Osteoblast (primary cell): ENCODE measurements at places on chromosomes 1 and 21. TPM values are rescaled to one million over a fixed set of nuclear protein-coding genes. Genes with fewer than 3 reads are reported as not detected.

GRCh38 chr1:33893147-33893830 is 29.4 kb downstream of the HMGB4 start:
- no peak overlapping the region for H3K4me3 ChIP-seq
- H3K36me3 ChIP-seq = no peaks in the 10 kb centered on the region
- H3K4me1 ChIP-seq = no peaks in the 10 kb centered on the region
- H3K27ac ChIP-seq = no peak overlapping the region
- no peak for DNase-seq

DNA sequence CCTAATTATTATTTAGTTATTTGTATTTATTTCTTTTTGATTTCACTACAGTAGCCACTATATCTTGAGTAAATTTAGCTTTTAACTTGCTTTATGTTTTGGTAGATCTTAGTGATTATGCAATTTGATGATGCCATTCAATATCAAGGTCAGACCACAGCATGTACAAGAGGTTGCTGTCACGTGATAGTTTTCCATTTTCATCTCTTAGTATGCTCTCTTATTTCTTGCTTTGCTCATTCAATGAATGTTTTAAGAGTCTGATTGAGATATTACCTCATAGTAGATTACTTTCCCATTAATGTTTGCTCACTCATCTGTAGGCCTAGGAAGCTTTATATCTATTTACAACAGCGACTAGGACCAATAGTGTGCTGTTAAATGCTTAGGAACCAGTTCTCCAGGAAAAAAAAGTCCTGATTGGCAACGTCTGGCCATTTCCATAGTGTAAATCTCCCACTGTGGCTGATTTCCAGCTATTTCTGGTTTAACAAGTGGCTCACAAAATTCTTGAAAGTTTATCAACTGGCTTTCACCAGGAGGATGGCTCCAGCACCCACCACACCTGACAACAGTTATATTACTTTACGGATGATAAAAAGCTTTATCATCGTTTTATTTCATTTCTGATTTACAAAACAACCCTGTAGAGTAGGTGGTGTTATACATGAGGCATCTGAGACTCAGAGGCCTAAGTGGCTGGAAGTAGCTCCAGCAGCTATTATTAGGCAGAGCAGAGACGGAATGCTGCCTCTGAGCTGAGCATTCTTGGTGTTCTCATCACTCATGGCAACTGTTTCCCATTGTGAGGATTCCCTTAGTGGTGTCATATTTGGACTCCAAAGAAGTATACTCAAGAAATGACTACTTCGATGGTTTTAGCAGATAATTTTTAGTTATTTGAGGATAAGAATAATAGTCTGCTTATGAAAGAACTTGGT is 235.2 kb downstream of the DISC1 start:
- no peaks in the 10 kb centered on the region for H3K36me3 ChIP-seq
- peak overlapping the region; percentile 63 for H3K27ac ChIP-seq

The OR10Z1 gene
- total RNA-seq = not detected in 2 replicates

DNA sequence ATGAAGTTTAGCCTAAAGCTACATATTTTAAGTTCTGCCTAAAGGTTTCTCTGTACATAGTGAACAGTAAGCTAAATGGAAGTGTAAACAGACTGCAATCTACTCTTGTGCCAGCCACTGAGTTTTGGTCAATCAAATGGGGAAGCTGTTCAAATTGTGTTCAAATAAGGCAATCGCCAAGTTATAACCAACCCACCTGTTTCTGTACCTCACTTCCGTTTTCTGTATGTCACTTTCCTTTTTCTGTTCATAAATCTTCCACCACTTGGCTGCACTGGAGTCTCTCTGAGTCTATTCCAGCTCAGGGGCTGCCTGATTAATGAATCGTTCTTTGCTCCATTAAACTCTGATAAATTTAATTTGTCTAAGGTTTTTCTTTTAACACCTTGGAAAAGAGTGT is 10.8 kb upstream of the THEM4 start:
- H3K27ac ChIP-seq = no peak overlapping the region
- no peaks in the 10 kb centered on the region for H3K36me3 ChIP-seq
- H3K4me3 ChIP-seq = no peak overlapping the region
- no peak for DNase-seq
- peaks cover 4% of the 10 kb centered on the region for H3K4me1 ChIP-seq

The SGIP1 gene
- total RNA-seq = 17.4 and 31.5 TPM in 2 replicates

DNA sequence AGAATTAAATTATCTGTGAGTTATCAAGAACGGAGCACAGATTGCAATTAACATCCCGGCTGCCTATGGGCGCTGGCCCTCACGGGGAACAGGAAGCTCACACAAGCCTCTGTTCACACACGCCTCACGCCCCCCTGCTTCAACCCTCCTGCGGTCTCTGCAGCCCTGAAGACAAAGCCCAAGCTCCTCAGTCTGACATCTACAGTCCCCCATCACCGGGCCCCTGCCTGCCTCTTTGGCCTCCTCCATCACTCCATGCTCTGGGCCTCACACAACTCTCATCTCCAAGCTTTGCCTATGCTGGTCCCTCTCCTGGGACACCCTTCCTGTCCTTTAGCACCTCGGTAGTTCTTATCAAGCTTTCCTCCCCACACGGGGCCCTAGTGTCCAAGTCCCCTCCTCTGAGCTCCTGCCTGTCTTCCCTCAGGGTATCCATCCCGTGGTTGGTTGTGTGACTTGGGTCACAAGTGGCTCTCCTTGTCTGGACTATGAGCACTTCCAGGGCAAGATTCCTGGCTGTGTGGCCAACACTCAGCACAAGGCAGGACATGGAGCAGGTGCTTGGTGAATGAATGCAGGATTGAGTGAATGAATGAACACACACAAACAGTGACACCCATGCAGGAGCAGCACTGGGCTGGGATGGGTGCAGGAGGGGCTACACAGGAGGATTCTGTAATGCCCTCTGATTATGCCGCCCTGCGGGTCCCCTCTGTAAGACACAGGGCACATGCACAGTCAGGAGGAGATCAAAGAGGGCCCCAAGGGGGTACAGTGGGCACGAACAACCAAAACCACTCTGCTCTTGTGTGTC is 116.1 kb downstream of the DMRTB1 start:
- no peaks in the 10 kb centered on the region for H3K27me3 ChIP-seq
- H3K4me3 ChIP-seq = no peak overlapping the region
- DNase-seq = peak; percentile 57
- H3K4me1 ChIP-seq = no peaks in the 10 kb centered on the region
- no peaks in the 10 kb centered on the region for H3K36me3 ChIP-seq

DNA sequence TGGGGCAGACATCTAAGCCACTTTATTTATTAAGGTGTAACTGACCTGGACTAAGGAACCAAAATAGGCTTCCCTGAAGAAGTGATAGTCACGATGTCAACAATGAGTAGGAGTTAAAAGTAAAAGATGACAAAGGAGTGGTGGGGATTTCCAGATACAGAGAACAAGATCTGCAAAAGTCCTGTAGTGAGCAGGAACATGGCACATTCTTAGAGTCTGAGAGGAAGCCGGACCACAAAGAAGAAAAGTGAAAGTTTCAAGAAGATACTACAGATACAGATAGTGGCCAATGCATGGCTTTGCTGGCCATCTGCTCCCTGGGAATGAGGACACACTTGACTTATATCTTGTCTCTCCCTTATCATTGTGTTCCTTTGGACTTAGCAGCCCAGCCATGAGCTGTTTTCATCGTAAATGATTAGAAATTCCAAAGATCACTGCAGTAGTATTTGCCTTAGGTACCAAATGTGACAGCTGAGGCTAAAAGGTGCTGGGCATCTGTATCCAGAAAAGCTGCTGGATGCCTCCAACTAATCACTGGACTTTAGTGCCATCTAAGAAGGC is 302.4 kb upstream of the NR5A2 start:
- no peak overlapping the region for H3K4me3 ChIP-seq
- DNase-seq = no peak
- H3K27ac ChIP-seq = no peak overlapping the region
- H3K4me1 ChIP-seq = no peaks in the 10 kb centered on the region
- no peaks in the 10 kb centered on the region for H3K27me3 ChIP-seq

The FCRL5 gene
- total RNA-seq = under 0.01 TPM in 1 of 2 replicates, not detected in the other

DNA sequence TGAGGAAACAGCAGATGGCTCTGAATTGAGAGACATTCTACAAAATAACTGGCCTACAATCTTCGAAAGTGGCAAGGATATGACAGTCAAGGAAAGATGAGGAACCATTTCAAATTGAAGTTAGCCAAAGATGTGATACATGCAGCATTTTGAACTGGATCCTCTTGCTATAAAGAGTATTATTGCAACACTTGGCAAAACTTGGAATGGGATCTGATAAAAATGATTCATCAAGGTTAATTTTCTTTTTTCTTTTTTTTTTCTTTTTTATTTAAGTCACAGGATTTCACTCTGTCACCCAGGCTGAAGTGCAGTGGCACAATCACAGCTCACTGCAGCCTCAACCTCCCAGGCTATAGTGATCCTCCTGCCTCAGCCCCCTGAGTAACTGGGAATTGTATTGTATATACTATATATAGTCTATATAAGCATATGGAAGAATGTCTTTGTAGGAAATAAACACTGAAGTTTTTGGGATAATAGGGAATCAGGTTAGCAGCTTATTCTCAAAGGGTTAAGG is 49.8 kb upstream of the GJA8 start:
- H3K36me3 ChIP-seq = no peaks in the 10 kb centered on the region
- no peaks in the 10 kb centered on the region for H3K4me1 ChIP-seq
- no peak for DNase-seq

- H3K27me3 ChIP-seq = peaks cover 12% of the 10 kb centered on the region
- H3K4me1 ChIP-seq = no peaks in the 10 kb centered on the region
- DNase-seq = no peak
- no peak overlapping the region for H3K27ac ChIP-seq
- H3K36me3 ChIP-seq = no peaks in the 10 kb centered on the region
These were observed 40.8 kb downstream of the KRTAP10-1 start for GRCh38 chr21:44499211-44499560.

The ODR4 gene
- 13.8 and 24.2 TPM in 2 replicates for total RNA-seq

DNA sequence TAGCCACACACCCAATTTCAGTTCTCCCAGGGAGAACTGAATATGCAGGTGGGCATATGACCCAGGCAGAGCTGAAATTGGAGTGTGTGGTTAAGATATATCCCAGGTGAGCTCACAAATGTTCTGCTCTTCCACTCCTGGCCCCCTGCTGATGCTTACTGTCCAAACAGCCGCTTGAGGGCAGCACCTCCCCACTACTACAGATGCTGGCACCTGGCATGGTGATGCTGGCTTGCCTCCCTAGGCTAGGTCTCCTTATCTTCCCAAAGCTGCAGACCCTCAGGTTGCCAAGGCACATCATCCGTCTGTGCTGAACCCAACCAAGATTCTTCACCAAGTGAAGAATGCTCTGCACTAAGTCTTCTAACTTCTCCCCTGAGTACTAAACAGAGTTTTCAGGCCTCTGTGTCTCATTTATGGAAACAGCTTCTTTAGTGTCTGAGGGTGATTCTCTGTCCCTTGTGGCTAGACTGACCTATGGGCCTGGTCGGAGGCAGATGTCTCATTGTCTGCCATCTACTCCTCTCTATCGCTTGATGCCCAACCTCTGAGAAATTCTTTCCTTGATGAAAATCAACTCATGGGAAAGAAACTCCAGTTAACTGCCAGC is 27.2 kb downstream of the XCL1 start:
- H3K4me1 ChIP-seq = no peaks in the 10 kb centered on the region
- H3K36me3 ChIP-seq = no peaks in the 10 kb centered on the region
- no peak overlapping the region for H3K27ac ChIP-seq
- H3K27me3 ChIP-seq = no peaks in the 10 kb centered on the region

DNA sequence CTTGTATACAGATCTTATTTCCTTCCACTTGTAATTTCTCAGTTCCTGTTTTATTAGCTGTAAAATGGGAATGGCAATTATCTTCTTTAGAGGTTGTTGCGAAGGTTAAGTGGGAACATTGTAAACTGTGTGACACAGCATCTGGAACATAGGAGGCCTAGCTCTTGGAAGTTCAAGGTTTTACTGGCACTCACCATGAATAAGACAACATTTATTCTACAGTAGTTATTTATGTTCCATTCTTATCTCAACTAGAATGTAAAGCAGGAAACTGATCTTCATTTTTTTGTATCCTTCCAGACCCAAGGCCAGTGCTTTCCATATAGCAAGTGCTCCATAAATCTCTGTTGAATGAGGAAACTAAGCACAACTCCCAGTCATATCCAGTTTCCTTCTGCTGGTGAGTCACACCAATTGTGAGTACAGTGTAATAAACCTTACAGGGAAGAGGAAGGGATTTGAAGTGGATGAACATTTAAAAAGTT is 1.4 kb downstream of the BCL10 start:
- H3K4me3 ChIP-seq = peak overlapping the region; percentile 82
- H3K27me3 ChIP-seq = no peaks in the 10 kb centered on the region
- peaks cover 33% of the 10 kb centered on the region for H3K4me1 ChIP-seq
- peak overlapping the region; percentile 86 for H3K27ac ChIP-seq
- no peak for DNase-seq

DNA sequence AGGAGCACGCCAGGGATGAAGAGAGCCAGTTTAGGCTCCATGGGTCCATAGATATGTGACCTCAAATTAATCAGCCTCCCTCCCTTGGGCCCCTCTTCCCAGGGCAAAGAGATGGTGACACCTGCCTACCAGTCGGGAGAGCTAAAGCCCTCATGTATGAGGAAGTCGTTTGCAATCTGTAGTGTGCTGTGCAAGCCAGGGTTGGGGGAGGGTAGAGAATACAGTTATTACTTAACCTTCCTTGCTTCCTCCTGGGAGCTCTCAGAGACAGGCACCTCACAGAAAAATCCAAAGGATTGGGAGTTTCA is 4.0 kb downstream of the PGLYRP4 start:
- no peak overlapping the region for H3K27ac ChIP-seq
- no peaks in the 10 kb centered on the region for H3K36me3 ChIP-seq
- no peak overlapping the region for H3K4me3 ChIP-seq
- H3K4me1 ChIP-seq = no peaks in the 10 kb centered on the region
- H3K27me3 ChIP-seq = peaks cover 25% of the 10 kb centered on the region

- H3K4me1 ChIP-seq = peaks cover 12% of the 10 kb centered on the region
- H3K27me3 ChIP-seq = no peaks in the 10 kb centered on the region
- no peak for DNase-seq
- H3K4me3 ChIP-seq = no peak overlapping the region
- no peak overlapping the region for H3K27ac ChIP-seq
- H3K36me3 ChIP-seq = no peaks in the 10 kb centered on the region
These were observed 64.0 kb downstream of the ITPKB start for GRCh38 chr1:226674892-226675714.

- no peak overlapping the region for H3K4me3 ChIP-seq
- H3K4me1 ChIP-seq = no peaks in the 10 kb centered on the region
- H3K27me3 ChIP-seq = no peaks in the 10 kb centered on the region
- H3K27ac ChIP-seq = no peak overlapping the region
- DNase-seq = no peak
- no peaks in the 10 kb centered on the region for H3K36me3 ChIP-seq
These were observed 14.5 kb upstream of the GJB5 start for GRCh38 chr1:34740161-34740868.

GRCh38 chr21:43573921-43574320 is 85.4 kb downstream of the HSF2BP start:
- no peak overlapping the region for H3K4me3 ChIP-seq
- H3K4me1 ChIP-seq = no peaks in the 10 kb centered on the region
- DNase-seq = no peak
- H3K36me3 ChIP-seq = no peaks in the 10 kb centered on the region

The CZIB gene
- total RNA-seq = 63.7 and 65.4 TPM in 2 replicates

The EFCAB7 gene
- 11.9 and 13.6 TPM in 2 replicates for total RNA-seq

DNA sequence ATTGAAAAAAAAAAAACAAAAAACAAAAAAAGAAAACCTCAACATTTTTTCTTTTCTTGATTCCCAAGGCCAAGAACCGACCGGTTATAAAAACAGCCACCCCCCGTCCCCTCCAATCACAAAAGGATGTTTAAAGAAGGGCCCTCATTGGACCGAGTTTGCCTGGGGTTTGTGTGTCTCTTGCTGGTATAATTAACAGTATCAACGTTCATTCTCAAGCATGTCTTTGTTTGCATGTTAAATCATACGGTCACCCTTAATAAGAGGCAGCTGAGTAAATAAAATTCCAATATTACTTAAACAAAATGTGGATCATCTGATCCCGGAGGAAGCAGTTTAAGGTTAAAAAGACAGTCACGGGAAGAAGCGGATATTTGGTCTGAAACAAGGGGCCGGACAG is 201.1 kb downstream of the PRDM2 start:
- H3K27me3 ChIP-seq = peaks cover 5% of the 10 kb centered on the region
- H3K36me3 ChIP-seq = no peaks in the 10 kb centered on the region
- peaks cover 7% of the 10 kb centered on the region for H3K4me1 ChIP-seq
- no peak overlapping the region for H3K4me3 ChIP-seq
